ENCODE measurements at places on chromosomes 16 and 17.

GRCh38 chr16:53614346-53614745 is 89.3 kb downstream of the RPGRIP1L start:
- no peak for DNase-seq

DNA sequence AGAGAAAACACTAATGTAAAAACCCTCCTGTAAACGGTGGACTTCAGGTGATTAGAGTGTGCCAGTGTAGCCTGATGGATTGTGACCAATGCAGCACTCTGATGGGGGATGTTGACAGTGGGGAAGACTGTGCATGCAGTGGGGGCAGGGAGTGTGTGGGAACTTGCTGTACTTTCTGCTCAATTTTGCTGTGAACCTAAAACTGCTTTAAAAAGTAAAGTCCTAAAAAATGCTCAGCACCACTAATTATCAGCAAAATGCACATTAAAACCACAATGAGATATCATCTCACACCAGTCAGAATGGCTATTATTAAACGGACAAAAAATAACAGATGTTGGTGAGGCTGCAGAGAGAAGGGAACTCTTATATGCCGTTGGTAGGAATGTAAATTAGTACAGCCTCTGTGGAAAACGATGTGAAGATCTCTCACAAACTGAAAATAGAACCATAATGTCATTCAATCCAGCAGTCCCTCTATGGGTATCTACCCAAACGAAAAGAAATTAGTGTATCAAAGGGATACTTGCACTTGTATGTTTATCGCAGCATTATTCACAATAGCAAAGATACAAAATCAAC is 9.7 kb upstream of the ULK2 start:
- DNase-seq = no peak

DNA sequence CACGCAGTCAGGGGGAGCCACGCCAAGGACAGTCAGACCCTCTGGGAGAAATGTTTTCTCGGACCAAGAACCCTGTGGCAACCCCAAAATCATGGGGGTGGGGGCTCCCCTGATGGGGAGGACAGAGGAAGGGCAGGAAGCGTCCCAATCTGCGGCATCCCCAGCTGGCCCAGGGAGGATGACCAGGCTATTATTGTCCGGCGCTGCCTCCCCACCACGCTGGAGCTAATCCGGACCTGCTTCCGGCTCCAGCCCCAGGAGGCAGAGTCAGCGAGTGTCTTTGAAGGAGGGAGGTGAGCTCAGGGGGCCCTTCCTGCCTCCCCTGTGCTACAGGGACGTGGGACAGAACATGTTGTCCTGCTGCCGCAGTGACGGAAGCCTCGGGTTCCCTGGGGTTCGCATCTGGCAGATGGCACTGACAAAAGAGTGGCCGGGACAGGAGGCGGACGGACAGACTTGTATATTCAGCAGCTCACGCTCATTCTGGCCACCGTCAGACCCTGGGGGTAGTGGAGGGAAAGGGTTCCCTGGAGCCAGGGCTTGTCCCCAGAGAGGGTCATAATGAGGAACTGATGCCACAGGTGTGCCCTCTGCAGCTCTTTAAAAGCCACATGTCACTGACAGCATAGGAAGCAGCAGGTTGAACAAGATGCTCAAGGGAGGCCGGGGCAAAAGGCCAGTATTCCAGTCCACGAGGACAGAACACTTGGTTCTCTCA is 54.3 kb upstream of the CDC42EP4 start:
- no peak for DNase-seq

DNA sequence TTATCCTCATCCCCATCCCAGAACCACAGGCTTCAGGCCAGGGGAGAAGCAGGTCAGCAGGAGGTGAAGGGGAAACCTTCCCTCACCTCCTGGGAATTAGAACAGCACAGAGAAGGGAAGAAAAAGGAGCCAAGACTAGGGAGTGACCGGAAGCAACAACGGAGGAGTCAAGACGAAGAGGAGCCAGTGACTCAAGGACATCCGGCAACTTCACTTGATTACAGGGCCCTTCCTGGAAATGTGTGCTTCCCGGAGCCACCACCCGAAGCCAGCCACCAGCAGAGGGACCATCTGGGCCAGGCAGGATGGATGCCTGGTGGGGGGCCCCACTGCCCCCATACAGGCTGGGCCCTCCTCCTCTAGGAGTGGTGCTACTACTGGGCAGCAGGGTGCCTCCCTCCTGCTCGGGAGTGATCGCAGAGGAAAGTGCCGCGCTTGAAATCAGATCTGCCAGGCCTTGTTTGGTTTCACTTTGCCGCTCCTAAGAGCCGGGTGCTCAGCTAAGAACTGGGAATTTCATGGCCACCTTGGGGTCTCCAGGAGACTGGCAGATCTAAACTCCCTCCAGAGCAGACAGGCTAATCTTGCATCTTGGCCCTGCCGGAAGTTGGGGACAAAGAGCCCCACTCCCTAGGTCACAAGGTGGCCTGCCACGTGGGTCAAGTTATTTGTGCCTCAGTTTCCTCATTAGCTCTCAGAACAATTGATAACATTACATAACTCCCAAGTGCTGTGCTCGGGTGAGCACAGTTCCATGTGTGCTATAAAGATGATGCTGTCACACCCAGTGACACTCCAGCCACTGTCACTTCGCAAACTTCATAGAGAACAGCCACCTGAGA is 6.6 kb downstream of the CDC42EP4 start:
- peak; percentile 83 for DNase-seq

- peak; percentile 61 for DNase-seq
Observed at GRCh38 chr16:82005027-82005830, 6.0 kb downstream of the SDR42E1 start.

GRCh38 chr17:55588446-55589242 is 77.4 kb upstream of the SMIM36 start:
- DNase-seq = no peak

- peak; percentile 84 for DNase-seq
Observed at GRCh38 chr16:11432856-11433395, 87.7 kb downstream of the RMI2 start.

DNA sequence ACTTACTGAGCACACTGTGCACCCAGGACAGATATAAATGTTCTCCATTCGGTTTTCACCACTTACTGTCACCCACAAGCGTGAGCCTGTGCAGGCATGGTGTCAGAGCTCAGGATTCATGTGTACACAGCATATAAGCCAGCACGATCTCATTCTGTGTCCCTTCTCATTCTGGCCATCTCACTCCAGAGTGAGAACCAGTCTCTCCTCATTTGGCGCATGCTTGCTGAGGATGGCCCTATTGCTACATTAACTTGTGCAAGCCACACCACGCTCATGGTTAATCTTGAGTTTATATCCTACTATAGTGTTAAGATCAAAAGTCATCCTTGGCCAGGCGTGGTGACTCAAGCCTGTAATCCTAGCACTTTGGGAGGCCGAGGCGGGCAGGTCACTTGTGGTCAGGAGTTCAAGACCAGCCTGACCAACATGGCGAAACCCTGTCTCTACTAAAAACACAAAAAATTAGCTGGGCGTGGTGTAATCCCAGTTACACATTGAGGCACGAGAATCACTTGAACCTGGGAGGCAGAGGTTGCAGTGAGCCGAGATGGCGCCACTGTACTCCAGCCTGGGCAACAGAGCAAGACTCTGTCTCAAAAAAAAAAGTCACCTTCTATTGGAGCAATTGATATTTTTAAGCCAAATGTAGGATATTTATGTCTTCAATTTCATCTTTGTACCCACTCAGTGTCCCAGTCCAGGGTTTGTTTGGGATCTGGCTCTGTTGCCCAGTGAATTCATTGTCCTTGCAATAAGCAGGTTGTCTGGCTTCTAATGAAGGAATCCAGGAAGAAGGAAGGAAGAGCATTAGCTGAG is 20.9 kb downstream of the SOCS1 start:
- no peak for DNase-seq
